ENCODE measurements at places on chromosomes 5 and 9.
A peak's percentile ranks its signal among the peaks of the same experiment; 100 is the strongest.

DNA sequence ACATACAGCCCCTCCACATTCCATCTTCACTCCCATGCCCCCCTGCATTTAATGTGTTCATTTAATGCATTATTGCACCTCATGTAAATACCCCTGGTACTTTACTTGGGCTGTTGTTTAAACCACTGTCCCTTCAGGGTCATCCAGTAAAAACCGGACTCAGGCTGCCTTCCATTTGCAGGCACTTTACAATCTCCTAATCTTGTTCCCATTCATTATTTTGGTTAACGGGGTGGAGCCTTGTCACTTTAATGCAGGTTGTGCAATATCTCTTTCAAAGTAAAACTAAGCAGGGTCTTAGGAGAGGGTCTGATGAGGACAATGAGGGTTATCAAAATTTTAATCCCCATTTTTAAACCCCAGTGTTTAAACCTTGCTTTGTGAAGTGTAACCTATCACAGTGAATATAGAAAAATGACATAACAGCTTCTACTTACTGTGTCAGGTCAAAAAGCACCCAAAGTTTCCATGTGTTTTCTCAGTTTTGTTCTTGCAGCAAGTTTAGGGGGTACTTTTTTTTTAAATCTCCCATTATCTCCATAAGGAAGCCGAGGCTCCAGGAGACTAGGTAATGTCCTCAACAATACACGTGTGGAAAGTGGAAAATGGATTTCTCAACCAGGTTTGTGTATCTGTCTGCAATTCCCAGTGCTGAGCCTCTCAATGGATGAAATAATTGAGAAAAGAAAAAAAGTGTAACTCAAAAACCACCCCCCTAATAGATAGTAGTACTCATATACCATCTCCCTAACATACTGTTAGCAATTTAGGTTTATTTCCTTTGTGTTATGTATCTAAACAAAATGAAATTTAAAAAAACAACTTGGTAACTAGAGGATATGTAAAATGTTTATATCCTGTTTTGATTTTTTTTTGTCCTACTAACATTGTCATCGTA, 54.2 kb upstream of the SPRY4 start:
- DNase-seq: no peak

- peak; percentile 10 for DNase-seq
Observed at GRCh38 chr5:137665678-137666460, 70.0 kb downstream of the KLHL3 start.

- DNase-seq: no peak
Observed at GRCh38 chr5:61820836-61821235, 485.2 kb upstream of the KIF2A start.

- no peak for DNase-seq
Observed at GRCh38 chr9:761176-761792, 80.2 kb upstream of the DMRT1 start.

DNA sequence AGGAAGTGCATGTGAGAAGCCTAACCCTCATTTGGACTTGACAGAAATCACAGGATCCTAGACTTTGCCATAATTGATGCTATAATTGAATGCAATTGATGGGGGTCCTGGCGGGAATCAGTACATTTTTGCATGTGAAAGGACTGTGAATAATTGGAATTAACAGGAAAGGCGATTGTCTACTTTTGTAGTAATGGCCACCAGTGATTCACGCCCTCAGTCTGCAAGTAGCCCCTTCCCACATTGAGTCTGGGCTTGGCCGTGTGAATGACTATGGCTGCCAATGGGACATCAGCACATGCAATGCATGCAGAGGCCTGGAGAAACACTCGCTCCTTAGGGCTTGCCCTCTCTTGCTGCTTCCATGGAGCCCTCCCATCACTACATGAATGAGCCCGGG, 107.8 kb upstream of the OSMR start:
- DNase-seq: no peak

GRCh38 chr9:133148199-133149129, 15.2 kb downstream of the GBGT1 start:
- no peak for DNase-seq

GRCh38 chr5:122665051-122665450, 109.8 kb upstream of the SNX2 start:
- no peak for DNase-seq

DNA sequence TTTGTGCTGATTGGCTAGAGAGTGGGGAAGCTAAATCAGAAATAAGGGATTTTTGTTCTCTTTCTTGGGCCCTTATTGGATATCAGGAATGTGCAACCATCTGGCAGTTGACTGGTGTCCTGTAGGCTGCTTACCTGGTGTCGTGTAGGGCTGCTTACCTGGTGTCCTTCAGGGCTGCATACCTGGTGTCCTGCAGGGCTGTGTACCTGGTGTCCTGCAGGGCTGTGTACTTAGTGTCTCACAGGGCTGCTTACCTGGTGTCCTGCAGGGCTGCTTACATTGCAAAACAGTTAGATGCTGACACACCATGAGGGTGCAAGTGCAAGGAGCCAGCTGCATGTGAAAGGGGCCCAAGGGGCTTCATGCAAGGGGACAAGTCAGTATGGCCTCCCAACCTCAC, 249.3 kb downstream of the ICE1 start:
- DNase-seq: no peak

DNA sequence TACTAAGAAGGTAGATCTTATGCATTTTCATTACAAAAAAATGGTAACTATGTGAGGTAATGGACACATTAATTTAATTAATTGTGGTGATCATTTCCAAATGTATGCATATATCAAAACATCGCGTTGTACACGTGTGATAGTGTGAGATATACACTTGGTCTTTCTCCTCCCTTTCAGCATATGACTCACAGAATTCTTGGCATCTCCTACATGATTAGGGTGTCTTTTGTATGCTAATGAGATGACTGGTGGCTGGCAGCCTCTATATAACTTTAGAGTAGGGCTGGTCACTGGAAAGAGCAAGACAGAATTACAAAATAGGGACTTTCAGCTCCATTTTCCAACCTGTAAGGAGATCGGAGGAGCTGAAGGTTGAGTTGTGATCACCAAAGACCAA, 1167.6 kb downstream of the CDH12 start:
- no peak for DNase-seq

DNA sequence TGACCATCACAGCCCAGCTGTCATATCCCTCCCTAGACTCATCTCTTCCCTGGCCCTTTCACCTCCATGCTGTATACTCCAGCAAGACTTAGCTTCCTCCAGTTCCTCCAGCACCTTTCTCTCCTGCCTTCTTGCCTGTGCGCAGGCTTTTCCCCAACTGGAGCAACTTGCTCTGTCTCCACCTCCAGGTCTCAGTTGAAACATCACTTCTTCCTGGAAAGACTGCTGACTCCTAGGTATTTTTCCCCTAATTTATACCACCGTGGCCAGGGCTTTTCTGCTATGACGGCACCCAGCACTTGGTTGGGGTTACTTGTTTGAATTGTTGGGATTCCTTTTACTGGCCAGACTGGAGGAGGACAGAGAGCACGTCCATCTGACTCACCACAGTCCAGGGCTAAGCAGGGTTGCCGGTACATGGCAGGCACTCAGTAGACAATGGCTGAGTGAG, 67.5 kb downstream of the KCNIP1 start:
- DNase-seq: no peak

GRCh38 chr5:174755106-174755505, 30.7 kb downstream of the MSX2 start:
- no peak for DNase-seq

DNA sequence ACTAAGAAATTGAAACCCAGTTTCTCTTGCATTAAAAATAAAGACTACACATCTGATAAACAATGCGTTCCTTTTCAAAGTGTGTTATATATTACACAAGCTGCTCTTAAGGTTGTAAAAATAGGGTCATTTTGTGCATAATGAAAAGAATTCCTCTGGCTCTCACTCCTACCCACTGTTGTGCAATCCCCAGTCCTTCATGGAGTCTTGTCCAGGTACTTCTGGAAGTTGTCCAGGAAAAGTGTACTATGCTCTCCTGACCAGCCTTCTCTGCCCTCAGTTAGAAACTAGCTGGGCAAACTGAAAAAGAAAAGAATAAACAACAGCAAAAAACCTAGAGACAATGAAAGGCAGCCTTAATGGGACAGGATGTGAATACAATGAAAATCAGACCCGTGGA, 345.5 kb upstream of the PAPPA start:
- DNase-seq: no peak

- DNase-seq: peak; percentile 46
Observed at GRCh38 chr5:95620030-95620869, at the start of gene GPR150. Gene GPR150 (plus strand): TSS chr5:95620087. CDS start chr5:95620276, 189 bp downstream.

- no peak for DNase-seq
Observed at GRCh38 chr9:127767909-127768331, 10.5 kb downstream of the SH2D3C start.

- no peak for DNase-seq
Observed at GRCh38 chr5:74272024-74272775, 368.3 kb downstream of the ENC1 start.

- no peak for DNase-seq
Observed at GRCh38 chr5:146816775-146817387, 61.7 kb downstream of the PPP2R2B start.

DNA sequence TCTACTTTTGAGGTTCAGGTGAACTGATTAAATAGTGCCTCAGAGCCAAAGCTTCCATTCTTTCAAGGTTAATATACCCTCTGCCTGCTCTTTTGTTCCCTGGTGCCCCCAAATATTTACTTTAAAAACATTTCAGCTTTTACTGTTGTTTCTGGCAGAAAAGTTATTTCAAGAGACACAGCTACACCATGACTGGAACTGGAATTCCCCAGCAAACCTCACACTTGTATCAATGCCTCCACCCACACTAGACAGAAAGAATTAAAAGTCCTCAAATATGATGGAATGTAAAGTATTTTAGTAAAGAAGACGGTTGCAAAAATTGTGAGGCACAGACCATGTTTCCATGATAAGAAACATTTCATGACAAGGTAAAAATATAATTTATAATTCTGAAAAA, 720.2 kb upstream of the TYRP1 start:
- DNase-seq: no peak

- DNase-seq: no peak
Observed at GRCh38 chr5:11075035-11075805, 314.2 kb upstream of the DAP start.

- DNase-seq: no peak
Observed at GRCh38 chr5:91898898-91899297, 515.8 kb upstream of the ARRDC3 start.

- DNase-seq: no peak
Observed at GRCh38 chr5:174834081-174834480, 109.7 kb downstream of the MSX2 start.

GRCh38 chr5:97918620-97919019, 735.6 kb upstream of the RIOK2 start:
- DNase-seq: no peak

- DNase-seq: no peak
Observed at GRCh38 chr9:123329329-123329955, 26.6 kb upstream of the CRB2 start.

GRCh38 chr5:59596586-59597350, 296.8 kb downstream of the PDE4D start:
- DNase-seq: no peak
